ENCODE measurements at places on chromosomes 3 and 15.

DNA sequence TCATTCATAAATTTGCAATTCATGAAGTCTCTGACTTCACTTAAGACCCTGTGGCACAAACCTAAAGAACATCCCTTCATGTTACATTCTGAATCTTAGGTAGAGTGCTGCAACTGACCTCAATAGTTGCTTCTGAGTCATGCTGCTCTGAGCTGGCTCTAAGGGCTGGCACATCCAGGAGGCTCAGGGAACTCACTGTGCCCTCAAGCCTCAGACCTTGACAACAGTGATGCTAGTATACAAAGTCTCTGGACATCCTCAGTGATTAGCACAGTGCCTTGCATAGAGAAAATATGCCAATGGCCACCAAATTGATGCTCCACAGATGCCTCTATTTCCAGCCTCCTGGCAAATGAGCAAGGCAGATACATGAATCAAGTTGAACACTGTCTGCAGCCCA is 740.9 kb upstream of the LMCD1 start:
- no peak for DNase-seq

DNA sequence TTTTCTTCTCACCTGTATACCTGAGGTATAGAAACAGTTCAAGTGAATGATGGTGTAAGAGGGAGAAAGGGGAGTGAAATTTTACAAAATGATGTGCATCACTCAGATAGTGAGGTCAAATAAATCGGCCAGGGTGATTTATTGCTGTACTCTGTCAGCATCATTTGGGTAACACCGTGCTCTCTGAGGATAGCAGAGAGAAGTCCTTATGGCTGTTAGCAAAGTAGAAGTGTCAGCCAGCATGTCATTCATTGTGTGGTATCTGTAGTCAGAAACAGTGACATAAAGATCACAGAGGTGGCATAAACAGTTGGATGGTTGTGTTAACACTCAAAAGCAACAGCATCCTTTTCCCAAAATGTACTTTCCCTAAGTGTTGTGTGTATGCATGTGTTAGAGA is 53.4 kb downstream of the PSMD6 start:
- peak; percentile 56 for DNase-seq

DNA sequence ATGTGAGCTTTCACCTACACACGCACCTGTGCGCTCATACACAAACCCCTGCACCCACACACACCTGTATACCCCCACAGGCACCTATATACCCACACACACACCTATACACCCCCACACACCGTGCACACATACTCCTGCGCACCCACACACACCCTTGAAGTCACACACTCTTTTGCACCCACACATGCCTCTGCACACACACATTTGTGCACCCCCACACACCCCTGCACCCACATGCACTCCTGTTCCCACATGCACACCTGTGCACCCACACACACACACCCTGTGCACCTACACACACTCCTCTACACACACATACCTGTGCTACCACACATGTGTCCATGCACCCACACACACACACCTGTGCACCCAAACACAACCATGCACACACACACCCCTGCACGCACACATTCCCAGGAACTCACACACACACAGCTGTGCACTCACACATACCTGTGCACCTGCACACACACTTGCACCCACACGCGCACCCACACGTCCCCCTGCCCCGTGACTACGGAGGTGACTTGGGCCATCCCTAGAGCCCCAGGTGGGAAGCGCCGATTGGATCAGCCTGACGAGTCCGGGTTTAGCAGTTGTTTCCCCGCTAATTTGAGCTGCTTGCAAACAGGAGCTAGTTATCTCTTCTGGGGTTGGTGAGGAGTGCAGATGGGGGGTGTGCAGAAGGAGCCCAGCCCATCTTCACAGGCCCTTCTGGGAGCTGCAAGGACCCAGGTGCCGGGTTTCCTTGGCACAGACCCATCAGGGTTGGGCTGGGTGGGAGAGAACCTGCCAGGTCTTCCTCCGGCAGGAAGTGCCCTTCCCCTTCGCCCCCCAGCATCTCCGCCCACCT is 97.8 kb downstream of the CHSY1 start:
- DNase-seq: no peak

GRCh38 chr15:32870240-32871033 is 152.6 kb downstream of the GREM1 start:
- DNase-seq: no peak

GRCh38 chr15:32029862-32030781 is at the start of gene CHRNA7:
TSS of gene CHRNA7 (plus strand) at chr15:32030515. CDS start at chr15:32030595, 80 bp downstream.
- DNase-seq: peak; percentile 49

GRCh38 chr3:142888099-142888480 is 793 bp downstream of the PCOLCE2 start:
- DNase-seq: peak; percentile 4

Data from G401 (cell line).